ENCODE measurements at places on chromosomes 1 and 21.

- no peak for DNase-seq
Observed at GRCh38 chr1:211909395-211909794, 78.8 kb upstream of the LPGAT1 start.

GRCh38 chr1:65341381-65341780 is 32.0 kb downstream of the DNAJC6 start:
- DNase-seq = no peak

- no peak for DNase-seq
Observed at GRCh38 chr1:156438278-156438987, 62.1 kb downstream of the MEF2D start.

DNA sequence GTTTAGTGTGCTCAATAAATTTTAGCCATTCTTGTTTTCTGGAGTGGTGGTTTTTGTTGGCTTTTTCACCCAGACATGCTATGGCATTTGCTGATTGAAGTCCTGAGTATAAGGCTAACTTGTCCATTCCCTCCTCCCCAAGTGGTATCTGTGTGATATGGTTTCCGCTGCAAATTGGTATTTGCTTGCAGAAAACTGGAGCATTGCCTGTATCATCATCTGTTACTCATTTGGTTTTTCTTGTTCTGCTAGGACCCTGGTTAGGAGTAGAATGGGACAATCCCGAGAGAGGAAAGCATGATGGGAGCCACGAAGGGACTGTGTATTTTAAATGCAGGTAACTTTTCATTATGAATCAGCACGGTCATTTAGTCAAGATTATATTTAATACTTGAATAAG is 34.0 kb downstream of the TBCE start:
- no peak for DNase-seq

DNA sequence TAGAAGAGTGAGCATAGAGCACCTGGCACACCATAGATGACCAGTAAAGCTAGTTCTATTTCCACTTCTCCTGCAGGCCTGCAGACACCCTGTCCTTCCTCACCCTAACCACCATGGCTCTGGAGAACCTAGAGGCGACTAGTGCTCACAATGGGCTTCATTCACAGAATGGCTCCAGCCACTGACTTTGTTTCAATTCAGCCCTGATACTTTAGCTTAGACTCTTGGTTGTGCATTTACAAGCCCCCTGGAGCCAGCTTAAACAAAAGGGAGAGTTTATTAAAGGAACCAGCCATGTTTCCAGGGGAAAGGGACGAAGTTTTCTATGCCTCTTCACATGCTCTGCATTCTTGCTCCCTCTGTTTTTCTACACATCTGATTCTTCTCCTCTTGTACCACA is 123.7 kb downstream of the NAV1 start:
- no peak for DNase-seq

DNA sequence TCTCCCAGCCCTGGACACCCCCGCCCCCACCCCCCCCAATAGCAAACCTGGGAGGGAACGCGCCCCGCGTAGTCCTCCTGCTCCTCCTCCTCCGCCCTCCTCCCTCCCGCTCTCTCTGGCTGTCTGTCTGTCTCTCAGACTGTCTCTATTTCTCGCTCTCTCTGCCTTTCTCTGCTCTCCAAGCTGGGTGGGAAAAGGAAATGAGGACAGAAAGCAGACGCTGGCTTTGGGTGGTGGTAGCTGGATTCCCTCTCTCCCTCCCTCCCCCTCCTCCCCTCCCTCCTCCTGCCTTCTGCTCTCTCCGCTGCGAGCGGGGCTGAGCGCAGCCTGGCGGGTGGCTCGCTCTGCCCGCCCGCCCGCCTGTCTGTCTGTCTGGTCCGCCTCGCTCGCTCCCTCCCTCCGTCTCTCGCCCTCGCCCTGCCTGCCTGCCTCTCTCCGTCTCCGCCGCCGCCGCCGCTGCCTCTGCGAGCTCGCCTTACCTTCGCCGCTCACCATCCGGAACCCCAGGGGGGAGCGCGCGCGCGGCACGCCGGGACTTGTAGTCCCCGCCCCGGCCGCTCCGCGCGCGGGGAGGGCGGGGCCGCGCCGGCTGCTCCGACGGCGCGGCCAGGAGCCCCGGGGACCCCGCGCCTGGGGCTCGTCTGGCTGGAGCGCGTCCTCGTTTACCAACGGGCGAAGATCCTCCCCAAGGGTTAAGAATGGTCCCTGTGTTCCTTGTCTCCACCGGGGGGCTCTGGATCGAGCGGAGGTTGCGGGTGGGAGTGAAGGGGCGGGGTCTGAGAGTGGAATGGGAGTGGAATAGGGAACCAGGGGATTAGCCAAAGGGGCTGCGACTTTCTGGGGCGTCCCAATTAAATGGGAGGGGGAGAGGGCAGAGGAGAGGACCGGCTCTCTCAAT is at the start of gene AHDC1:
Gene AHDC1, minus strand, starts transcription at position 464 of the 898 bp plus-strand sequence. CDS start 52,029 bp downstream, outside the sequence.
- peak; percentile 78 for DNase-seq

DNA sequence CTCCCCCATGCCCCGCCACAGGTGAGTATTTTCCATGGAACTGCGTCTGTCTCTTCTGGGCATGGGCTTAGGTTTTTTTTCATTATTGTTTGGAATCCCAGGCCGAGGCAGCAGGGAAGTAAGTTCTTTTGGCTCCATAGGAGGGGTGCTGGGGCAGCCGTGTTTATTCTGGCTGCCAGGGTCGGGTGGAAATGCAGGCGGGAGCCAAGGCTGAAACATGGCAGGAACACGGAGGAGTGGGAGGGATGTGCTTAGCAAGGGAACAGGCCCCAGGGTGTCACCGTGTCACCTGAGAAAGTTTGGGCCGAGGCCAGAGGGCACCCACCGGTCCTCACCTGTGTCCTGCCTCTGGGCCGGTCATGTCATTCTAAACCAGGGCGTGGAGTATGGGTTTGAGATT is 4.5 kb upstream of the DHRS3 start:
- DNase-seq = no peak

DNA sequence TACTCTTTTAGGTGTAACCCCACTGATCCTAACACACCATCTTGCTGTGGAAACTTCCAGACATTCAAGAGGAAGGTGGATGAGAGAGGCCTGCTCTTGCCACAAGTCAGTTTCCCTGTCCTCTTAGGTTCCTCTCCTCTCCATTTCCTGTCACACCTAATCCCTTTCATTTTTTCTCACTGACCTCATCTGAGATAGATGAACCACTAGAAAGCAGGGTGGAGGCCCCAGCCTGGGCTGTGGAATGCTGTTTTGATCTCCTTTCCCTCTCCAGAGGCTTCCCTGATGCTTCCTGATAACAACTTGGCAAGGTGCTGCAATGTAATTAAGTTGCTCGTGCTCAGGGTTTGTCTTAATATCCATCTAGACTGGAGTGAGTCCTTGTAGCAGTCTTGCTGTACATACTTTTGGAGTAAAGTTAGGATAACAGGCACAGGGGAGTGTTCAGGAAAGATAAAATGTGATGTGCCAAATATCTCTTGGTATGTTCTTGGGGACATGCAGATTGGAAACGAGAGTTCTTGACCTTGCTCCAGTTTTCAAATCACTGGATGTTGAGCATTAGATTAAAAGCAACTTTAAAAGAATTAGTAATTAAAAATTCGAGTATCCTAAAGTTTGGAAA is 11.2 kb downstream of the LRRC42 start:
- DNase-seq = no peak

GRCh38 chr1:246617768-246618167 is 51.5 kb downstream of the CNST start:
- no peak for DNase-seq

GRCh38 chr1:170261669-170262068 is 115.9 kb downstream of the NTMT2 start:
- no peak for DNase-seq

- DNase-seq = no peak
Observed at GRCh38 chr1:216723274-216723780, at the start of gene ESRRG. ESRRG (minus strand) TSS chr1:216723429; CDS start chr1:216723299, 130 bp downstream.

GRCh38 chr1:45765999-45766792 is 15.7 kb upstream of the IPP start:
- no peak for DNase-seq

DNA sequence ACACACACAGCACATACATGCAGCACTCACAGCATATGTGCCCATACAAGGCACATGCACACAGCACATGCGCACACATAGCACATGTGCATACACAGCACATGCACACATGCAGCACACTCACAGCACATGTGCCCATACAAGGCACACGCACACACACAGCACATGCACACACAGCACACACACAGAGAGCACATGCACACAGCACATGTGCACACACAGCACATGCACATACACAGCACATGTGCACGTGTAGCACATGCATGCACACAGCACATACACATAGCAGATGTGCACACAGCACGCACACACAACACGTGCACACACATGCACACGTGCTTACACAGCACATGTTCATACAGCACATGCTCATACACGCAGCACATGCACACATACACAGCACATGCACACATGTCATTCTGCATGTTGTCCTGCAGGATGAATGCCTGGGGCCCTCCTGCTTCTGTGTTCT is 48.1 kb downstream of the PCNT start:
- no peak for DNase-seq

DNA sequence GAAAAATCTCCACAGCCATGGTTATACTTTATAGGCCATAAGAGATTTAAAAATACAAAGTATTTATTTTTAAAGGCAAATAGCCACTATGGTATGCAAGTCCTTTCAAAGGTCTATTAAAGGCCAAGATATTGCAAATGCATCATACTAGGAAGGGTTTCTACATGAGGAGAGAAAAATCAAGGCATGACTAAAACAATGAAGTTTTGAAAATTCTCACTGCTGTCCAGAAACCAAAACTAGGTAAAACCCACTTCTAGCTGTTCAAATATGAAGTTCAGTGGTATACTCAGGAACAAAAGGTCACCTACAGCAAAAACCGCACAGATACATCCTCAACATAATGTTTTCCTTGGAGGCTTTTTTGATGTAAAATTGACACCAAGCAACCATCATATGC is 75.0 kb downstream of the EPS15 start:
- DNase-seq = no peak

DNA sequence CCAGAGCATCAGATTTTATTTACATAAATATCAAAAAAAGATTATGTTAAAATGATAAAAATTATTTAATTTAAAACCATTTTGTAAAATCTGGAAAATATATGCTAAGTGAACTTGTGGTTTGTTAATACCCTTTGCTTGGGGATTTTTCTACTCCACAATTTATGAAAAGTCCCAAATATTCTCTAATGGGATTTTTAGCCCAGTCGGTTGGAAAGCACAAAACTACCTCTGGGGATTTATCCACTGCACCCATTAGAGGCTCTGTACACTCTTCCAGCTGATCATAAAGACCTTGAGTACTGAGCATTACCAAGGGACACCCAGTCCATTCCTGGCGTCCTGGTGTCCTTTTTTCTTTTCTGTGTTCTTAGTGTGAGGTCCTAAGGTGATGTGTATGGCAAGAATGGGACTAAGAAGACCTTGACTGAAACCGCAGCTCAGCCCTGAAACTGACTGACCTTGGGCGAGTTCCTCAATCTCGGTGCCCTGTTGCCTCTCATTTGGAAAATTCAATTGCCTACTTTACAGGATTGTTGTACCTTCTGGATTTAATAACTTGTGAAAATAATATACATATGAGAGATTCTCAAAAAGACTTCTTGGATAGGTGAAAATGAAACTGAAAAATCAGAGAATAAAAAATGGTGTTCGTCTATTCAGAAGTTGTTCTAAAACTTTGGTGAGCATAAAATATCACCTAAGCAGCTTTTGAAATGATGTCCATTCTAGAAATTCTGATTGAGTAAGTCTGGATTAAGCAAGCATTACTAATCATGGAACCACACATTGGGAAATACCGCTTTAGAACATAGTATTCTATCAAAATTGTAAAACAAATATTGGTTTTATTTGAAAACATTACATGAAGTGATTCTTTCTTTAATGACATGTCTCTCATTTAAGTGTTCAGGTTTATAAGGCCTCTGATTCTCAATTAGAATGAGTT is 21.5 kb upstream of the SAMSN1 start:
- DNase-seq = no peak

DNA sequence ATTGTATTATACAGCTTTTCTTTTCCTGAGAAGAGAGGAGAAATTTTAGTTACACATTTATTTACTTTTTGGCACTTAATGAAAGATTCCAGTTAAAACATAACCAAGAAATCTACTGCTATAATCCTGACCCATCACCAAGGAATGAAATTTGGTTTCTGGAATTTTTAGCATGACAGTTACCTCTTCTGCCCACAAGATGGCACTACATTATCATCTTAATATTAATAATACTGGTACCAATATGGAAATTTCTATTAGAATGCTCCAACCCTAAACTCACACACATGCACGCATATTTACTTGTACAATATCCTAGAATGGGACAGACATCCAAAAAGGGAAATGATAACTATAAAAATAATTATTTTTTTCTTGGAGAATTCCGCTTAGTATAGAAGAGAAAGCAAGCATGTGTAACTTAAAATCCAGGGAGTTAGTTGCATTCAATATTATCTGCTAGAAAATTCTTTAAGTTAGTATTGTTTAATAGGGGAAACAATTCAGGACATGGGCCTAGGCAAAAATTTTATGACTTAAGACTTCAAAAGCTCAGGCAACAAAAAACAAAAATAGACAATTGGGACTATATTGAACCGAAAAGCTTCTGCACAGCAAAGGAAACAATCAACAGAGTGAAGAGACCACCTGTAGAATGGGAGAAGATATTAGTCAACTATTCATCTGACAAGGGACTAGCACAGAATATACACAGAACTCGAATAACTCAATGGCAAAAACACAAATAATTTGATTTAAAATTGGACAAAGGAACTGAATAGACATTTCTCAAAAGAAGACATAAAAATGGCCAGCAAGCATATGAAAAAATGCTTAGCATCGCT is 37.4 kb downstream of the MAP3K21 start:
- no peak for DNase-seq

- DNase-seq = no peak
Observed at GRCh38 chr1:29344336-29344735, 108.0 kb downstream of the PTPRU start.

- no peak for DNase-seq
Observed at GRCh38 chr1:239888639-239889038, 203.0 kb upstream of the FMN2 start.

GRCh38 chr1:17826165-17826488 is 71.0 kb downstream of the ACTL8 start:
- DNase-seq = no peak

DNA sequence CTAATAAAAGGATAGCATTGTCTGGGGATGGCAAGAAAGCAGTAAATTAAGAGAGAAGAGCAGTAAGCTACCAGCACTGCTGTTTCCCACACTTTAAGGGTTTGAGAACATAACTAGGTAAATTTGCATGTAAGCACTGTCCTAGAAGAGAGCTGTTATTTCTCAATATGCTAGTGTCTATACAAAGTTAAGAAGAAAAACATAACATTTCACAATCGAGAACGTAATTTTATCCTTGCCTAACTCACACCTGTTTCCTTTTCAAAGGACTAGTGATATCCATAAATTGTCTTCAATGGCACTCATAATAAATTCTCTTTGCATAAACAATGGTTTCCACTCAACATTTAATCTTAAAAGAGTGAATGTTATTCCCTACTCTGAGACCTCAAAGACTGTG is 576.0 kb downstream of the PTBP2 start:
- DNase-seq = no peak

All from hippocampal formation (tissue), 2 donors.